ENCODE measurements at places on chromosomes 2 and 18. TPM values are rescaled to one million over a fixed set of nuclear protein-coding genes. Genes with fewer than 3 reads are reported as not detected.
A peak's percentile ranks its signal among the peaks of the same experiment; 100 is the strongest.

Gene TUBB6
- 9.9 TPM for total RNA-seq

Gene SCN9A
- total RNA-seq, result 11.8 TPM

Gene SCYGR1
- not detected for total RNA-seq

DNA sequence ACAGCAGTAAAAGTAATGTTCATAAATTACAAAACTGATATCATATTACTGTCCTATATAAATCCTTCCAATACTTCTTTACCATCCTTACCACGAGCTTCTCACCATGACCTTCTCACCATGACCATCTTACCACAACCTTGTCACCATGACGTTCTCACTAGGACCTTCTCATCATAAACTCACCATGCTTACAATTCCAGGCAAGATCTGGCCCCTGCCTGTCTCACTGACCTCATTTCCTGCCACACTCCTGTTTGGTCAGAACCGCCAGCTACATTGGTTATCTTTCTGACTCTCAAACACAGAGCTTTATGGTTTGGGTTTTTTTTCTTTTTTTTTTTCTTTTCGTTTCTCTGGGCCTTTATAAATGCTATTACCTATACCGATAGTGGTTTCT lies 827.6 kb downstream of the RNF144A start:
- no peaks in the 10 kb centered on the region for H3K36me3 ChIP-seq
- no peak overlapping the region for H3K4me3 ChIP-seq
- no peak overlapping the region for H3K27ac ChIP-seq
- H3K4me1 ChIP-seq, result no peaks in the 10 kb centered on the region
- DNase-seq, result no peak

DNA sequence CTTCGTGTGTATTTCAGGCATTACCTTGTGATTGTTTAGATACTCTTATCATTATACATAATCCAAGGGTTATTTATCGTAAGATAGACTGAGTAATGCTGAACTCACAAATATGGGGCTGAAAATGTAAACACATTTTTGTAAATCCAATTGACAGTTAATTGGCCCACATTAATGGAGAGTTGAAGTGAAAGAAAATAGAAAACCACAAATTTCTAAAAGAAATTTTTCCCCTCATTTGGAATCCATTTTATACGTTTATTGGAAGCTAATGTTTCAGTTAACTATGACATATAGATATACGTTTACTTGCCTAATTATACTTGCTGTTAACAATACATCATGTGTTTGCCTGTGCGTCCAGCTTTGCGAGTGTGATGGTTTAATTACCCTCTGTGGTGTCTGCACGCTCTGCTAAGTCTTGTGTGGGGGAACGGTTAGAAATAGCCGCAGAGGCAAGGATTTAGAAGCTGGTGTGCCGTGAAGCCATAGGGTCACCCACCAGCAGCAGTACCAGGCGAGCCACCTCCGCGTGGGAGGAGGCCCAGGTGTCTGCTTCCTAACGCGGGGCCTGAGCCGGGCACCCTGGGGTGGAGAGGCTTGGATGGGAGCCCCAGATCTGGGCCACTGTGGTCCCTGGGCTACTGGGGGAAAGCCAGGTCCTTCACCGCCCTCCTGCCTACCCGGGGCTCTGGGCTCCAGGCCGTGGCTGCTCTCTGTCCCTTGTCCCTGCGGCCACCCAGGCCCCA lies 38.0 kb downstream of the TSHZ1 start:
- no peak for DNase-seq
- H3K4me1 ChIP-seq, result peaks cover 26% of the 10 kb centered on the region
- H3K27me3 ChIP-seq, result no peaks in the 10 kb centered on the region
- peak overlapping the region; percentile 50 for H3K4me3 ChIP-seq
- H3K27ac ChIP-seq, result no peak overlapping the region

GRCh38 chr2:58289029-58289428 lies 47.9 kb upstream of the FANCL start:
- H3K27me3 ChIP-seq, result no peaks in the 10 kb centered on the region
- H3K4me1 ChIP-seq, result no peaks in the 10 kb centered on the region
- H3K4me3 ChIP-seq, result no peak overlapping the region
- no peak overlapping the region for H3K27ac ChIP-seq
- DNase-seq, result no peak
- no peaks in the 10 kb centered on the region for H3K36me3 ChIP-seq

DNA sequence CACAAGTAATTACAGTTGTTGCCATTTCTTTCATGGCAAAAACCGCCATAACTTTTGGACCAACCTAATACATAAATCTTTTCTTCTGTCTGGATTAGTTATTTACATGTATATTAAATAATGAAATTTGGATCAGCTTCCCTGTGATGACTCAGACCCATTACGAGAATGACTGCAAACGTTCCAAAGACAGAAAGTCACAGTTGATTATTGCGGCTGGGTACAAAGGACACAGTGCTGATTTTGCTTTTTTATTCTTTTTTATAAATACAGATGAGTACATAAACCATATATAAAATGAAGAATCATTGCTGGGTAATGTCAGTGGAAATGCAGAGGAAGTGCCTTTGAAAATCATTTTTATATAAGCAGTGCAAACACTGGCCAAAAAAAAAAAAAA lies 126.2 kb downstream of the TWIST2 start:
- DNase-seq, result no peak
- H3K27me3 ChIP-seq, result peaks cover 2% of the 10 kb centered on the region
- H3K4me1 ChIP-seq, result no peaks in the 10 kb centered on the region
- no peaks in the 10 kb centered on the region for H3K36me3 ChIP-seq
- no peak overlapping the region for H3K27ac ChIP-seq

- no peak overlapping the region for H3K27ac ChIP-seq
- H3K27me3 ChIP-seq, result no peaks in the 10 kb centered on the region
- peaks cover under 1% of the 10 kb centered on the region for H3K4me1 ChIP-seq
- DNase-seq, result peak; percentile 7
- H3K4me3 ChIP-seq, result no peak overlapping the region
- H3K36me3 ChIP-seq, result no peaks in the 10 kb centered on the region
Measured at GRCh38 chr2:18883616-18884456, 294.5 kb upstream of the NT5C1B start.

- H3K27ac ChIP-seq, result no peak overlapping the region
- H3K27me3 ChIP-seq, result no peaks in the 10 kb centered on the region
- DNase-seq, result no peak
- no peaks in the 10 kb centered on the region for H3K36me3 ChIP-seq
- no peaks in the 10 kb centered on the region for H3K4me1 ChIP-seq
Measured at GRCh38 chr18:68427951-68428401, 286.9 kb downstream of the TMX3 start.

DNA sequence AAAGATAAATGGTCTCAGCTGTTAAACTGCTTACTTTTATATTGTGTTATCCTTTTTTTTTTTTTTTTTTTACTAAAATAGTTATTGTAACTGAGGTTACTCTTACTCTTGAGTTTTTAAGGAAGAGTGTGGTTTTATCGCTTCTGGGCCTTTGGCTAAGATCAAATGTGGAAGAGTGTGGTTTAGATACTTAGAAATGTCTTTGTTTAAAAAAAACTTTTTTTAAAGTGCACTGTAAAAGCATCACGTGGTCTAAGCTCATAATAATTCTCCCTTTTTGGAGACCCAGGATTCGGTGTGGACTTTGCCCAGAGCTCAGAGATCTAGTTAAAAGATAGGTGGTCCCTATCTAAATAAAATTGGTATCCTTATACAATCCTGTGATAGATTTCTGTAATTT lies 11.9 kb upstream of the OXER1 start:
- DNase-seq, result no peak
- H3K27me3 ChIP-seq, result no peaks in the 10 kb centered on the region
- no peak overlapping the region for H3K27ac ChIP-seq
- peaks cover 9% of the 10 kb centered on the region for H3K36me3 ChIP-seq

All from HepG2 (cell line).